Cerebellar nuclear complex (tissue), 1 donor: ENCODE measurements at places on chromosomes 5 and 9.

DNA sequence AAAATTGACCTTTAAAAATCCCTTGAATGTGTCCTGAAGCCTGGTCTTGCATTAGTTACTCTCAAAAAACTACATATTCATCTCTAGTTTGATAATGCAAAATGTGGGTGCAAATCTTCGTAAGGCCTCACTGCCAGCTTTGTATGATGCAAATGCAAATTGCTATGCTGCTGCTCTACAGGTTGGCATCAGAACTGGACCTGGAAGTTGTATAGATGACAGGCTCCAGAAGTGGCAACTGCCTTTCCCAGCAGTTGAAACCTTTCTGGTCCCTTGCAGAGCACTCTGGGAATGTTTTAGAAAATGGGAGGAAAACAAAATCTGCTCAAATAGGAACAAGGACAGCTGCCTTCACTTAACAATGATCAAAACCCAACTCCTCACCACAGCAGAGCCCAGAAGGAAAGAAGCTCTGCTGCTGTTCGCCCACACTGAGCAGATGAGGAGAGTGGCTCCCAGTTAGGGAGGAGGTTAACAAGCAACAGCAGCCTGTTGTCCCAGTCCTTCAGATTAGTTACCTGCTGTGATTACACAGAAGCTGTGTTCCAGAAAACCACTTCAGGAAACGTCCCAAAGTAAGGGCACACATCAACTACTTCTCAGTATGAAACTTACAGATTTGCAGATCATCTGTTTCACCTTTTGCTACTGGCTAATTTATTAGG, 93.5 kb downstream of the PLPP1 start:
- no peak for DNase-seq

DNA sequence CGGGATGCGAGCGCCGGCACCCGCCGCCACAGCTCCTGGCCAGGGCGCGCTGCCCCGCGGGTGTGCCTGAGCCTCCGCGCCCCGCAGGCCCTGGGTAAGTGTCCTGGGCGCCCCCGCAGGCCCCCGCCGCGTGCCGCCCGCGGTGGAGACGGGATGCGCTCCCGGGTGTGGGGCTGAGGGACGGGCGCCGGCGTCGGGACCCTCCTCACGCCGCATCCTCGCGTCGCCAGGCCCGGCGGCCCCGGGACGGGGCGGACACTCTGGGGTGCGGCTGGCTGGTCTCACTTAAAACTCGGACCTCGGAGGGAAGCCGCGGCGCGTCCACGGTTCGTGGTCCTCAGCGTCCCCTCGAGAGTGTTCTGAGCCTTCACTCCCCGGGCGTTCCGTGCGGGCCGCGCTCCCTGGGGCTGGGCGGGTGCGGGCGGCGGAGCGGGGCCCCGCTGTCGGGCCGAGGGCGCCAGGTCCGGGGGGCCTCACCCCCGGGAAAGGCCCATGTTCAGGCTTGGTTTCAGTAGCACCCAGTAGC, 275 bp downstream of the AHRR start:
- DNase-seq: no peak

GRCh38 chr9:5843794-5844471, 11.0 kb upstream of the ERMP1 start:
- DNase-seq: no peak

GRCh38 chr9:78210841-78211301, 25.0 kb upstream of the CEP78 start:
- no peak for DNase-seq

DNA sequence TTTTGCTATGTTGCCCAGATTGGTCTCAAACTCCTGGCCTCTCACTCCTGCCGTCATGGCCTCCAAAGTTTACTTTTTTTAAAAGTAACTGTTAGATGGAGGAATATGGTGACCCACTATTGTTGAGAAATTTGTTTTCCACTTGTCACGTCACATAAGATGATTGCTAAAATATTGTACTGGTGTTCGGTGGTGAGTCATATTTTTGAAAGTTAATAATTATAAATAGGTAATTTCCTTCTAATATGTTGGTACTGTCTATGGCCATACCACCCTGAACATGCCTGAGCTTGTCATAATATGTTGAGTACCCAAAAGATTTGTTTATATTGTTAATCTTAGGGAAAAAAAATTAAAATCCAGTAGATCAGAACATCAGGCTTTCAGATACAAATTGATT, 22.6 kb downstream of the RMI1 start:
- DNase-seq: no peak

- no peak for DNase-seq
Observed at GRCh38 chr5:178375348-178375747, 142.7 kb upstream of the PHYKPL start.

DNA sequence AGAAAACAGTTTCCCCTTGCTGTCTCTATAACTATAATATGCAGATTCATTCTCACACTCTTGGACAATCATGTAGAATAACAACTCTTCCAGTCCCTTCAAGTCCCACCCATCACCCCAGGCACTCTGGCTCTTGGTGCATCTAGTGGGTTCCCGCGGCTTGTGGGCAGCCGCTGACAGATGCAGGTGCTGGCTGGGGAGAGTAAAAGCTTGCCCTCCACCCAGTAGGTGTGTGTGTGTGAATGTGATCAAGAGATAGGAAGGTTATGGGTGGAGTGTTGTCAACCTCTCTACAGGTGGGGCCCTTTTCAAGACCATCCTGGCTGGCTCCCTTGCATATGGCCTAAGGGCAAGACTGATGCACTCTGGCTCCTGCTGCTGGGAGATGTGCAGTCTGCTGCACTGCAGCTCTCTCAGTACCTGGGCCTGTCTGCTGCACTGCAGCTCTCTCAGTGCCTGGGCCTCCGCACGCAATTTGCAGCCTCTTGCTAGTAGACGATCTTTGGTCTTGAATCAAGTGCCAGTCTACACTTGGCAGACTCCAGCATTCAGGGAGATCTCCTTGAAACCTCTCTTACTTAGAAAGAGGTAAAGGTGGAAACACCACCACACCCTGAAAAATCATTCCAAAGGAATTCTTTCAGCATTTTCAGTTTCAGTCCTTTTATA, 189.7 kb upstream of the GDNF start:
- DNase-seq: no peak
